ENCODE measurements at places on chromosomes 3 and 15. TPM values are rescaled to one million over a fixed set of nuclear protein-coding genes. Genes with fewer than 3 reads are reported as not detected.

GRCh38 chr3:117817103-117817502, 1107.5 kb downstream of the TUSC7 start:
- H3K36me3 ChIP-seq: no peaks in the 10 kb centered on the region
- DNase-seq: no peak
- no peaks in the 10 kb centered on the region for H3K4me1 ChIP-seq
- no peak overlapping the region for H3K27ac ChIP-seq
- H3K27me3 ChIP-seq: no peaks in the 10 kb centered on the region

Gene ECE2
- polyA plus RNA-seq: 0.03 TPM

Gene CSPG4
- 0.35 TPM for polyA plus RNA-seq

Gene GHRL
- not detected for polyA plus RNA-seq

DNA sequence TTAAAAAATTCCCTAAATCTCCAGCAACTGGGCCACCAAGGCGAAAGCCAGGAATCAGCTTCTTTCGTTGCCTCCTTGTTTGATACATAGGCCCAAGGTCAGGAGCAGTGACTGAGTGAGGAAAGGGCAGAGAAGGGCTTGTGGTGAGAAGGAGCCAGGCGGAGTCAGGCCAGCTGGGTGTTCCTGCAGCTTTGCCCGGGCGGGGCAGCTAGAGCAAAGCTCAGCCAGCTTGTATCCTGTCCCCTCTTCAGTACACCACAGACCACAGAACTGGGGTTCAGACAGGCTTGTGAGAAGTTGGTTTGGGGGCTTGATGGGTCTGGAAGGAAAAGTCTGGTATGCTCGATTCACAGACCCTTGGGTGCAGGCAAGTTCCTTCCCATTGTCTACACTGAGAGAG, 52.6 kb downstream of the CCK start:
- H3K4me1 ChIP-seq: no peaks in the 10 kb centered on the region
- no peaks in the 10 kb centered on the region for H3K27me3 ChIP-seq
- peaks cover 7% of the 10 kb centered on the region for H3K36me3 ChIP-seq
- no peak overlapping the region for H3K4me3 ChIP-seq
- no peak for DNase-seq

DNA sequence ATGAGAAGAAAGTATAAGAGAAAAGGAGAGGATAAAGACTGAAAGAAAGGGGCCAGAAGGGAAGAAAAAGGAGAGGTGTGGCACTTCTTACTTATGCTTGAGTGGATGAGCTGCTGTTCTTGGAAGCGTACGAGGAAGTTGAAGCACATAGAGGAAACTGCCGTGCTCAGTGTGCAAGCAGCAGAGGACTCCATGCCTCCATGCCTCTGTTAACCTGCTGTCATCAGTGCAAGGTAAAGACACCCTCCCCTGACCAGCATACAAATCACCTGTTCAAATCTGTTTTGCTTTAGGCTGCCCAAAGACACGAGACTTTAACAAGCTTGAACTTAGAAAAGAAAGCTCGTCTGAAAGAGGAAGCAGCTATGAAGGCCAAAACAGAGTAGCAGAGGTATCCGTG, 6.4 kb downstream of the WDR5B start:
- peaks cover 50% of the 10 kb centered on the region for H3K36me3 ChIP-seq
- peaks cover 2% of the 10 kb centered on the region for H3K4me1 ChIP-seq
- no peak for DNase-seq
- H3K4me3 ChIP-seq: no peak overlapping the region
